ENCODE measurements at places on chromosomes 13 and 19. TPM values are rescaled to one million over a fixed set of nuclear protein-coding genes. Genes with fewer than 3 reads are reported as not detected.

CEACAM5 gene
- 0.46 TPM for total RNA-seq

MADCAM1 gene
- 3.9 TPM for total RNA-seq

SELENOV gene
- total RNA-seq = 15.4 TPM

SYCN gene
- total RNA-seq = 0.37 TPM

CRX gene
- total RNA-seq = 0.53 TPM

SPRY2 gene
- total RNA-seq = 44.3 TPM

AP2S1 gene
- 234 TPM for total RNA-seq

FGF22 gene
- 1.4 TPM for total RNA-seq

CASP14 gene
- total RNA-seq = not detected

SIGLECL1 gene
- not detected for total RNA-seq

SIGLEC7 gene
- total RNA-seq = not detected

CNN1 gene
- 17.4 TPM for total RNA-seq

APOE gene
- total RNA-seq = 824 TPM

ZNF772 gene
- 15.0 TPM for total RNA-seq

SIGLEC12 gene
- total RNA-seq = not detected

CDC42EP5 gene
- total RNA-seq = 19.8 TPM
